RPMI7951 (cell line): ENCODE measurements at places on chromosomes 3 and 15.

DNA sequence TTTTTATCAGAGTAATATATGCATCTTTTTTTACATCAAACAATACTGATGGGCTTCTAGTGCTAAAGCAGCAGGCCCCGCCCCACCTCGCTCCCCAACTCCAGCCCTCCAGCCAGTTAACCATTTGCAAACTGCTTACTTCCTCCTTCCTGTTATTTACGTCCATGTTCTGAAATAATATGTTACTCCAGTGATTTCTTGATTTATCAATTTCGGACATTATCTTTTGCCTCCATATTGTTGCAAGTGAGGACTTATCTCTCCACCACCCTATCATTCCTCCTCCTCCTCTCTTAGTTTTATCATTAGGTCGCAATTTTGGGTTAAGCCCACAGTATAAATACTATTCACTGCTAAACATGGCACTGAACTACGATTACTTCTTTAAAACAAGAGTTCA lies 39.5 kb downstream of the ZNF710 start:
- DNase-seq = no peak

DNA sequence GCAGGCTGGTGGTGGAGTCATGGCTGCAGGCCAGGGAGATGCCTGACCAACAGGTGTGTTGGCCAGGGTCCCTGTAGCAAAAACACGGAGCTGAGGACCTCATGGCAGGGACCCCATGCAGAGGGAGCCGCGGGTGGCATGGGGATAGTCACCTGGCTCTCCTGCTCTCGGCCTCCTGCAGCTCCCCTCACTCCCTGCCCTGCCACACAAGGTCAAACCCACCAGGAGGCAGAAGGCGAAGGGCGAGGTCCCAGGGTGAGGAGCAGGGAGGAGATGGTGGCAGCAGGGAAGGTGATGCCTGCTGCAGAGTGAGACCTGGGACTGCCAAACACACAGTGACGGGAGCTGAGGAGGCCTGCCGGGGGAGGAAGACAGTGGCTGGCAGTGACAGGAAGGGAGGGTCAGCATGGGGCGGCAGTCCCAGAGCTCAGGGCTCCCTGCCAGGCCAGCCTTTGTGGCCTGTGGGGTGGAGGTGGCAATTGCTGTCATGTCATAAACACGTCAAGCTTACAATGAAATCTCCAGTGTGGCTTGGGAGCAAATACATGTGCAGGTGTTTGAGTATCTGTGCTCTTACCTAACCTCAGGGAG lies 144.3 kb downstream of the TJP1 start:
- no peak for DNase-seq

DNA sequence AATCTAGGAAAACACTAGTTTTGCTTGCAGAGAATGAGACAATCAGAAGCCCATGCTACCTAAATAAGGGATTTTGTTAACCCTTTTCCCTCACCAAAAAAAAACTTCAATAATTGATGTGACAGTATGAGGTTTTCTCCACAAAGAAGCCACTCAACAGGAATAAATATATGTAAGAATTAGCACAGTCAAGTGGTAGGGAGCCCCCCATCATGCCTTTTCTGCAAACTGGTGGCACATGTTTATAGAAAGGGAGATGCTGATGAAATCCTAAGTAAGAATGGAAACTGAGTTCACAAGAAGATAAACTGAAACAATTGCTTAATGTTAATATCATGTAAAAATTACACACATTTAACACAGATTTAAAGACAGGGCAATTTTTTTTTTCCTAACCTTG lies 51.0 kb downstream of the PHC3 start:
- no peak for DNase-seq

GRCh38 chr3:14256046-14256445 lies 77.4 kb downstream of the LSM3 start:
- peak; percentile 64 for DNase-seq

DNA sequence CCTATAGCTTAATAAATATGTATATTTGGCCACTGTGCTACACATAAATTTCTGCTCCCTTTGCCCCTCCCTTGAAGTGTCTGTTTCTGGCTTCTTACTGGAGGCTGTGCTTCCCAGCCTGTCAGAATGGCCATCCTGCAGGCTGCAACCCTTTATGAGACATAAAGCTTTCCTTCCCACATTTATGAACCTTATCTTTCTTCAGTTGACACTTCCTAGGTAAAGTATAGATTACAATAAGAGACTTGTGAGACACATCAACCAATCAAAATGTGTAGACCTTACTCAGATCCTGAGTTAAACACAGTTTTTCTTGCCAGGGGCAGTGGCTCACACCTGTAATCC lies 29.5 kb downstream of the SCN11A start:
- no peak for DNase-seq

DNA sequence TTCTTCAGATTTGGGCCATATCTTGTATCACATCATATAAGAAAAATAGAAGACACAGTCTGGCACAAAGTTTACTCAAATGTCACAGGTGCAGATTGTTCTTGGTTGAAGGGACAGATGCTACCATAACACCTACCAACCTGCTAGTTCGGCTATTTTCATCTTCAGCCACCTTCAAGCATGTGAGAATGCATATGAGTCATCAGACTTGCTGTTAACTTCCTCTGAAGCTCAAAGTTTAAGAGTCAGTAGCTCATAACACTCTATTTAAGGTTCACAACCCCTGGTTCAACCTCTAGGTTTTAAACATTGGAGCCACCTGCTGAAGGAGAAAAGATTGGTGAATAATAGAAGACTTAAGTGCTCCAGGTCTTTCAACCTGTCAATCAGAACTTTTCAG lies 522.8 kb downstream of the NLGN1 start:
- no peak for DNase-seq

DNA sequence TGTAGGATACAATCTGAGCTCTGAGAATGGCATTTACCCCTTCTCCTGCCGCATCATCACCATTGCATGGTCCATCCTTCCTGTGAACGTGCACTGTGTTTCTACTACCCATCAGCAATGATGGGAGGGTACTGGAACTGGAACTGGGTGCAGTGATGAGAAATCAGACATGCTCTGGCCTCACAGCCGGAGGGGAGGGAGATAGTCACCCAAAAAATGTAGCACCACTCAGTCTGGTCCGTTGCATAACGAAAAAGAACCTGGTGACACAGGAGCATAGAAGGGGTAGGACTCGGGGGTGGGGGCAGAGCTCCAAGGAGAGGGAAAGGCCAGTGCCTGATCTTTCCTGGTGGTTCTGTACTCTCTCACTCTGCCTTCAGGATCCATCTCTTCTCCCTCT lies 205.0 kb downstream of the RPLP1 start:
- no peak for DNase-seq

DNA sequence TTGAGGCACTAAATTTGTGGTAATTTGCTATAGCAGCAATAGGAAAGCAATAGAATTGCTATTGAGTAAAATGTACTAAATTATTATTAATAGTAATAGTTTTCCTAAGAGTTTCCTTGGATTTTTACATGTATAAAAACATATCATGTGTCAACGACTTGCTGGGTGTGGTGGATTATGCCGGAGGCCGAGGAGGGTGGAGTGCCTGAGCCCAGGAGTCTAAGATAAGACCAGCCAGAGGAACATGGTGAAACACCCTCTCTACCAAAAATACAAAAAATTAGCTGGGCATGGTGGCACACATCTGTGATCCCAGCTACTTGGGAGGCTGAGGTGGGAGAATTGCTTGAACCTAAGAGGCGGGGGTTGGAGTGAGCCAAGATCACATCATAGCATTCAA lies 749.9 kb downstream of the TBL1XR1 start:
- no peak for DNase-seq

DNA sequence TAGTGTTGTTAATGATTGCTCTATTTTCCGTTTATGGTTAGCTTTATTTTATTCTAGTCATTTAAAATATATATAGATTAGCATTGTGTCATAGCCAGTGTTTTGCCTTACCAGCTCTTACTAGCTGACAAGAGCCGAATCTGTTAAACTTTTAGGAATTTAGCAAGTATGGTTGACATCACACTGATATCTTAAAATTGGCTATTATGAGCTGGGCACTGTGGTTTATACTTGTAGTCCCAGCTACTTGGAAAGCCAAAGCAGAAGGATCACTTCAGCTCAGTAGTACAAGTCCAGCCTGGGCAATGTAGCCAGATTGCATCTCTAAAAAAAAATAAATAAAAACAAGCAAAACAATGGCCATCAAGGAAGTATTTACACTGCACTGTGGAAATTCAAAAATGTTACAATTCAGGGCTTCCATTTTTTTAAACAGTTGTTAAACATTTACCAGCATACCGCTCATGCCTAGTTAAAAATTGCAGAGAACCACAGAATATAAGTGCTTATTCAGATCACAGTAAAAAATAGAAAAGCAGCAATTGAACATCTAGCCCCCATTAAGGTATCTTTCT lies 208.4 kb upstream of the CGNL1 start:
- DNase-seq = no peak

DNA sequence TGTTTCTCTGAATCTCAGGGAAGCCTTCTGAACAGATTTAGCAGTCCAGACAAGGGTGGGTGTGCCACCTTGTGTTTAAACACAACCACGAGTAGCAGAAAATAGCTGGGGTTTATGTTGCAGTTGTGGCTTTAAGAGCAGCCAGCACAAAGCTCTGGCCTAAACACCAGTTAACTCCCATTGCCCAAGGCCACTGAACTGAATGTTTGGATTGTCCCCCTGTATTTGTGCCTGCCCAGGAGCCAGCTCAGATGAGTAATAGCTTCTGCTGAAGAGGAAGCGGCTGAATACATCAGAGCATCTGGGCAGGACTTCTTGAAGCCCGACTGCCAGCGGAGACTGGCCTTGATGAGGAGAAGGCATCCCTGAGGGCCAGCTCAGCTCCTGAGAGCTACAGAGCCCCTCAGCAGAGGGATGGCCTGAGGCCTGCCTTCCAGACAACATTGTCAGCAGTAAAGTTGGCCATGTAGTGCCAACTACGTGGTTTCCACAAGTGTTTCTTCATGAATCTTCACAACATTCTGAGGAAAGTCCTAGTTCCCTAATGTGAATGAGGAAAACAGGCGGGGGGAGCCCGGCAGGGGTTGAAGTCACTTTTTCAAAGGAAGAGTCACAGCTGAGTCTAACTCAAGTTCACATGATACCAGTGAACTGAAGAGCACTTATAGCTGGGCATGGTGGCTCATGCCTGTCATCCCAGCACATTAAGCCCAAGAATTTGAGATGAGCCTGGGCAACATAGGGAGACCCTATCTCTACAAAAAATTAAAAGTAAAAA lies 65.8 kb upstream of the ZBTB38 start:
- peak; percentile 99 for DNase-seq

DNA sequence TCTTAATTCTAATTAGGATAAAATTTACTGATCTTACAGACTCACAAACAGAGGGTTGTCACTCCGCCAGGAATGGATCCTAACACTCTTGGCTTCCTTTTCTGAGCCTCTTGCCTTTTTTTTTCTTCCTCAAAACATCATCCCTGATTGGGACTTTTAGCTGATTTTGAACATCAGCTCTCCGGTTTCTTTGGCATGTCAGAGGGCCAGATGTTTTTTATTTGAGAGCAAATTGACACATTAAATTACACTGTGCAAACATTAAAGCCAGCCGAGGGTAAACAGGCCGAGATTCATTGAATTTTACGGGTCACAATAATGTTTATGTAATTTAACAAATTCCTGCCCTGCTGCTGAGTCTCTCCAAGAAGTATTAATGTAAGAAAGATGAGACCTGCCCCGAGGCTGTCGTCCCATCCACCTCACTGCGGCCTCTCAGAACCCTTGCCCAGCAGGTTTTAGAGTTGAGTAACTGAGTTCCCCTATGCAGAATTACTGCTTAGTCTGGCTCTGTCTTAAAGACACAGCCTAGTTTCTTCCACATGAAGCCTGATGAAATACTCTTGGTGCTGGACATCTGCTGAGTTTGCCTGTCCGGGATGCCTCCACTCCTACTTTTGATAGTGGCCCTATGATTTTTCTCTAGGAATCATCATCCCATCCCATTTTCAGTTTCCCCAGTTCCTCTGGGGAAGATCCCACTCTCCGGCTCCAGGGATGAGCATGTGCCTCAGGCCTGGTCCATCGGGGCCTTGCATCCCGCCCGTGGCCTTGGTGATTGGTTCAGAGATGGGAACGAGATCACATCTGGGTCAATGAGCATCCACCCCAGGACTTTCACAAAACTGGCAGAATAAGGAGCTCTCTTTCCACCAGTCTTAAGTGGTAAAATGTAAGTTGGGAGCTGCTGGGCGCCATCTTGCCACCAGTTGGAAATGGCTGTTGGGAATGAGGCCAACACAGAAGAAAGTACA lies 226.6 kb upstream of the TLE3 start:
- peak; percentile 97 for DNase-seq

- DNase-seq = peak; percentile 68
Observed at GRCh38 chr15:98983334-98983733, 24.3 kb downstream of the PGPEP1L start.

DNA sequence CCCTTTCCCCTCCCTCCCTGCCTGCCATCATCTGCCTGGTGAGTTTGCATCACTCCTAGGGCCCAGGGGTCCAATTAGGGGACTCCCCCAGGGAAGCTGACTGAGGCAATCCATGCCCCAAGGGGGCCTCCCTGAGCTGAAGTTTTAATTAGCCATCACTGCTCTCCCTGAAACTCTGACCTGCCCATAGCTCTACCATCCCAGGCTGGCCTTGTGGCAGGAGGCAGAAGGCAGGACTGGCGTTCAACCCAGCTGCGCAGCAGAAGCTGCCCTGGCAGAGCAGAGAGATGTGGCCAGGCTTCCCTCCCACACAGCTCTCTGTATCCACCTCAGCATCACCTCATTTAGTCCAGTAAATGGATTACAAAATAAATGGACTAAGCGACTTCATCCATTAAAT lies 7.7 kb upstream of the C15orf39 start:
- DNase-seq = no peak

DNA sequence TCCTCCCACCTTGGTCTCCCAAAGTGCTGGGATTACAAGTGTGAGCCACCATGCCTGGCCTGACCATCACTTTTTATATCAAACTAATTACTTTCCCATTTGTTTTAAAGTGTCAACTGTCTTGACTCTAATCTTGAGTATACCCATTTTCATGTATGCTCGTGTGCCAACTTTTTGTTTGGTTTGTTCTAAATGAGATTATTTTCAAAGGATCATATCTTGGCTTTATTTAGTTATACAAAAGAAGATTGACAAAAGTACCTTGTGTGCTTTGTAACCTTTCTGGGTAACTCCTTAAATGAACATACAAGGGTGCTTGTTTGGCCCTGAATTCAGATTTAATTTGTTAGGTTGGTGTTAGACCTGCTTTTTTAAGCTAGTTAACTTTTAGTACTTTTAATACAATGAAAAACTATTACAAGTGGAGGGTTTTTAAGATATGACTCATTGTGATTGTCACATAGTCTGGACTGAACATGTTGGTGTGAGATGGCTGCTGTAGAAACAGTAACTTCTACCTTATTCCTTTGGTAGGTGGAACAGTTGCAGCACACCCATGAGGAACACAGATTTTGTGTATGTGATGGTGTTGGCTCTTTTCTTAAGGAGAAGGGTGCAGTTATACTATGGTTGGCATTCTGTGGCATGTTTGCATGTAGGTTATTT lies 10.7 kb downstream of the KIF23 start:
- no peak for DNase-seq

DNA sequence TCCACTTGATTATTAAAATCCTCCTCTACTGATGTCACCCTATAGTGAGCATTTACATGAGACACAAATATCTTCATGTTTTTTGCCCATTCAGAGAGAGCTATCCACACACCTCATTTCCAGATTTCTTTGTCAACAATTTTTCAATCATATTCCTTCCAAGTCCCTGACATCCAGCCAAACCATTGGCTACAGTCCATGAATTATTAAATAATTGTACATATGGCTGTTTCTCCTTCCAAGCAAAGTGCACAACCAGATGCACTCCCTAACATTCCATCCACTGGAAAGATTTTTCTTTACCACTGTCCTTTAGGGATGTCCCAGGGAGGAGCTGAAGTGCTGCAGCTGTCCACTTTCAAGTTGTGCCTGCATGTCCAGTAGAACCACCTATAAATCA lies 328.0 kb upstream of the MDFIC2 start:
- no peak for DNase-seq
